ENCODE measurements at places on chromosomes 6 and 20.
A peak's percentile ranks its signal among the peaks of the same experiment; 100 is the strongest.

DNA sequence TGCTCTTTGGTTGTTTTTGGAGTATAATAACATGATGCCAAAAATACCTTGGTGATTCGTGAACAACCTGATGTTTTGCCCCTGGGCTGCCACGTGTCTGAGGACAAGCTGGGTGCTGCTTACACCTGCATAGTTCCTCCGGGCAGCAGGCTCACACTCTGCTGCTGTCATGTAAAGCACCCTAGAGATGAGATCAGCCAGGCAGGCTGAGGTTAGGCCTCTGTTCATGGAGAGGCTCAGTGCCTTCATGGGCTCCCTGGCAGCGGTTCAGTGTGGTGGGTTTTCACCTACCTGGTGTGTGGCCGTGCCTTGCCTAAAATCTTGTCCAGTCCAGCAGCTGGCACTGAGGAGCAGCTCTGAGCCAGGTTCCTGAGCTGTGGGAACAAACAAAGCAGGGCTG is 60.1 kb upstream of the TAGAP start:
- DNase-seq, result no peak

GRCh38 chr20:56865055-56865454 is 235.9 kb downstream of the TFAP2C start:
- DNase-seq, result no peak

- DNase-seq, result peak; percentile 5
Measured at GRCh38 chr6:107075951-107076381, 39.3 kb downstream of the BEND3 start.

DNA sequence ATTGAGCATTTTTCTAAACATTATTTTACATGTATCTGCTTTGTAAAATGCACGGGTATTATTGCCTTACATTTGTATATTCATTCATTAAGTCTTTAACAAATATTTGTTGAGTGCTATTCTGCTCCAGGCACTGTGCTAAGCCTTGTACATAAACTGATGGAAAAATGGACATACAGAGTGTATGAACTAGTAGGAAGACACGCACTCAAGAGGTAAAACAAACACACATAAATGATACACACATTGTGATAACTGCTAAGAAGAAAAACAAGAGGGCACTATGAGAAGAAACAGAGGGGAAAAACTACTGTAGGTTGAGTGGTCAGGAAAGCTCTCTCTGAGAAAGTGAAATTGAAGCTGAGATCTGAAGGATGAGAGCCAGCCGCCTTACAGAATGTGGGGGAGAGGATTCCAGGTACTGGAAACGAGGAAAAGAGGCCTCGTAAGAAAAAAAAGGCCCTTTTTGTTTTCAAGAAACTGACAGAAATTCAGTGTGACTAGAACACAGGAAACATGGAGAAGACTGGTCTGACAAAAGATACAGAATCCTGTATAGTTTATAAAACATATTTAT is 117.5 kb downstream of the EYA4 start:
- no peak for DNase-seq

DNA sequence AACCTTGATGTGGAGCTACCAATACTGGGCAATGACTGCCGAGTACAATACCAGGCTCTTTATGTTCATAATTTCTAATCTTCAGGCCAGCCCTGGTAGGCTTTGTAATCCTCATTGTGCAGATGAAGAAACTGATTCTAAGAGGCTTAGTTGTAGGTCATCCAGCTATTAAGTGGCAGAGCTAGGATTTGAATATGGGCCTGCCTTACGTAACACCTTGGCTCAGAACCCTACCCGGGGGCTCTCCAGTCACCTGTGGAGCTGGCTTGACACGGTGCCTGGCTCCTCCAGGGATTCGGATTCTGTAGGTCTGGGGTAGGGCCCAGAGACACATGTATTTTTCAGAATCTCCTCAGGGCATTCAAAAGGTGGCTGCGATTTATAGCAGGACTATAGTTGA is 515.5 kb downstream of the QKI start:
- DNase-seq, result no peak

All from HEK293T (cell line).